ENCODE measurements at places on chromosomes 16 and 17. TPM values are rescaled to one million over a fixed set of nuclear protein-coding genes. Genes with fewer than 3 reads are reported as not detected.

- H3K4me3 ChIP-seq = no peak overlapping the region
- H3K36me3 ChIP-seq = no peaks in the 10 kb centered on the region
- H3K4me1 ChIP-seq = no peaks in the 10 kb centered on the region
- DNase-seq = no peak
These were observed 34.8 kb downstream of the RPGRIP1L start for GRCh38 chr16:53668869-53669268.

Gene PLLP
- 63.7 TPM for total RNA-seq

- H3K36me3 ChIP-seq = no peaks in the 10 kb centered on the region
- H3K27ac ChIP-seq = no peak overlapping the region
- DNase-seq = no peak
- peaks cover 5% of the 10 kb centered on the region for H3K27me3 ChIP-seq
- no peaks in the 10 kb centered on the region for H3K4me1 ChIP-seq
- no peak overlapping the region for H3K4me3 ChIP-seq
These were observed 154.2 kb downstream of the MRM1 start for GRCh38 chr17:36755586-36755985.

- H3K4me3 ChIP-seq = no peak overlapping the region
- H3K27me3 ChIP-seq = no peaks in the 10 kb centered on the region
- DNase-seq = no peak
- no peak overlapping the region for H3K27ac ChIP-seq
These were observed 25.4 kb downstream of the CTU2 start for GRCh38 chr16:88731699-88732098.

DNA sequence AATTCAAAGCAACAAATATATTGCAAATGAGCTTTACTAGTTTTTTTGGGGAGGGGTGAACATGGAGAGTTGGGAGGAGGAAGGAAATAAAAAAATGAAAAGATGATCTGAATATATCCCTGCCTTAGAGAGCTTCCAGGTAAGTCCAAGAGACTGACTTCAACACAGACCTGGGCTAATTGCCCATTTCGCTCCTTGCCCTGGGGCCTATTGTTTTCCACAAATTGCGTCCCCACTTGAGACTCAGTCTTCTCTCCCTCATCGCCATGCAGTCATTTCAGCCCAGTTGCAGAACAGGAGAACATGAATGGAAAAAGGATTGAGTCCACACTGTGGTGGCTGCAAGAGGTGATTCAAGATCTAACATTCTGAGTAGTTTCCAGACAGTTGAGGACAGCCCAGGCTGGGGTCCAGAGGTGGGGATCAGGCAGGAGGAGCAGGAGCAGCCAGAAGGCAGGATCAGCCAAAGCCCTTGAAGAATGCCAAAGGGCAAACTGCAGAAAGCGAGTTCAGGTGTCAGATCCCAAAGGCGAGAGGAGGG lies 21.6 kb upstream of the TOB1 start:
- DNase-seq = no peak
- no peak overlapping the region for H3K4me3 ChIP-seq

DNA sequence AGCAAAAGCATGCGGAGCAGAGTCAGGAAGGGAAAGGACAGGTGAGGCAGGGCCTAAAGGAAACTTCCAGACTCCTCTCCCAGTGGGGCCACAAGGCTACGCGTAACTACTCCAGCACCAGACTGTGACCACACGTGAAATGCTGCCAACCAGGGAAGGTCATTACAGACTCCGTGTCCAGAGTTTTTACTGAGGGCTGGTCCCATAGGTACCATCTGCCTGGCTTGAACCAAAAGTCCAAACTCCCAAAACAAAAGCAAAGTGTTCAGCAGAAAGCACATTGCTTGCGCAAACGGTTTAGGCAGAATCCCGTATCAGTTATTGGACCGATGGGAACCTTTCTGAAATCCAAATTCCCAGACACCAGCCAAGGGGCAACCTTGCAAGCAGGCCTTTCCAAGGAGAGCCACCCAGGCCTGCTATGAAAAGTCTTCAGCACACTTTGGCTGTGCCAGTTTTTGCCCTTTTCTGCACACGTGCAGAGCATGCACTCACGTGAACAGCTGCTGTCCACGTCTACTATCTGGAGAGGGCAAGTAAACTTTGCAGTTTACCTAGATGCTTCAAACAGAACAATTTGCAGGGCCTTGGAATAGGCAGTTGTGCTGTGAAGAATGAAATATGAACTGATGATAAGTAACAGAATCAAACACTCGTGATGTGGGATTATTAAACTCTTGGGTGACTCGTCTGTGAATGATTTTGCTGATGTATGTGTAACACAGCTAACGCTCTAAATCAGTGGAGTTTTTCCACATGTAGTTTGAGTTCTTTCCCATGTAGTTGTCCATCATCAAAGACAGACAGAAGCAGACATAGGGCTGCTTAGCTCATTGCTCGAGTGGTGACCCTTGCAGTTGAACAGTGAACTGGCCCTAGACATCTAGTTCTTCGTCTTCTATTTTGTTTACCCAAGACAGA lies 58.1 kb upstream of the CRISPLD2 start:
- H3K27me3 ChIP-seq = no peaks in the 10 kb centered on the region
- peaks cover 2% of the 10 kb centered on the region for H3K4me1 ChIP-seq
- H3K36me3 ChIP-seq = peaks cover 17% of the 10 kb centered on the region
- no peak for DNase-seq
- H3K4me3 ChIP-seq = no peak overlapping the region
- H3K27ac ChIP-seq = no peak overlapping the region

GRCh38 chr17:51611585-51611984 lies 351.2 kb downstream of the UTP18 start:
- no peaks in the 10 kb centered on the region for H3K4me1 ChIP-seq
- DNase-seq = peak; percentile 11
- no peak overlapping the region for H3K27ac ChIP-seq
- H3K36me3 ChIP-seq = no peaks in the 10 kb centered on the region
- no peak overlapping the region for H3K4me3 ChIP-seq
- H3K27me3 ChIP-seq = no peaks in the 10 kb centered on the region

Gene NFE2L1
- 75.7 TPM for total RNA-seq

GRCh38 chr17:16052486-16052885 lies 52.9 kb downstream of the TTC19 start:
- H3K4me1 ChIP-seq = no peaks in the 10 kb centered on the region
- DNase-seq = no peak

Gene CFAP97D1
- total RNA-seq = not detected

- no peak overlapping the region for H3K4me3 ChIP-seq
- peaks cover 26% of the 10 kb centered on the region for H3K36me3 ChIP-seq
- no peak overlapping the region for H3K27ac ChIP-seq
- H3K27me3 ChIP-seq = no peaks in the 10 kb centered on the region
- DNase-seq = no peak
- H3K4me1 ChIP-seq = peaks cover 17% of the 10 kb centered on the region
These were observed 8.6 kb downstream of the GNA13 start for GRCh38 chr17:65047941-65048340.

Gene NOD2
- 4.3 TPM for total RNA-seq

- peak overlapping the region; percentile 74 for H3K27ac ChIP-seq
- no peaks in the 10 kb centered on the region for H3K27me3 ChIP-seq
- H3K36me3 ChIP-seq = peaks cover 5% of the 10 kb centered on the region
- DNase-seq = no peak
- peaks cover 11% of the 10 kb centered on the region for H3K4me1 ChIP-seq
- H3K4me3 ChIP-seq = peak overlapping the region; percentile 98
These were observed 362 bp downstream of the KLHDC4 start for GRCh38 chr16:87765473-87765775.

Measured in lung (tissue), 17 donors.